Right renal cortex interstitium (tissue), 3 donors: ENCODE measurements at places on chromosomes 13 and 19. TPM values are rescaled to one million over a fixed set of nuclear protein-coding genes. Genes with fewer than 3 reads are reported as not detected.

The IGSF23 gene
- 1.3 TPM for polyA plus RNA-seq

The NAPSA gene
- 8.2 TPM for polyA plus RNA-seq

The SIGLECL1 gene
- not detected for polyA plus RNA-seq

The ZNF865 gene
- 5.1 TPM for polyA plus RNA-seq

The SOX1 gene
- polyA plus RNA-seq = not detected
